ENCODE measurements at places on chromosomes 3 and 15. TPM values are rescaled to one million over a fixed set of nuclear protein-coding genes. Genes with fewer than 3 reads are reported as not detected.

NDN gene
- 109 TPM for total RNA-seq

ATP10A gene
- total RNA-seq = 0.97 TPM

RBPMS2 gene
- total RNA-seq = under 0.01 TPM

CAPN3 gene
- total RNA-seq = 2.3 TPM

ETFA gene
- total RNA-seq = 128 TPM

LRRC49 gene
- total RNA-seq = 4.9 TPM

LMAN1L gene
- total RNA-seq = not detected

CILP gene
- total RNA-seq = 0.16 TPM

SPPL2A gene
- total RNA-seq = 112 TPM

KCNMB3 gene
- 0.16 TPM for total RNA-seq

SEC61A1 gene
- 381 TPM for total RNA-seq

HSPBAP1 gene
- total RNA-seq = 8.4 TPM

CCDC9B gene
- 1.1 TPM for total RNA-seq

LRRC3B gene
- not detected for total RNA-seq

PCSK6 gene
- total RNA-seq = 12.6 TPM

CLDN1 gene
- total RNA-seq = 0.32 TPM

SACM1L gene
- total RNA-seq = 36.8 TPM

PLCL2 gene
- 4.9 TPM for total RNA-seq

CP gene
- total RNA-seq = 14.1 TPM

RNU5B-1 gene
- not detected for total RNA-seq

IGSF10 gene
- total RNA-seq = 3.4 TPM

TRH gene
- not detected for total RNA-seq
